IMR-90 (cell line): ENCODE measurements at places on chromosomes 1 and 21. TPM values are rescaled to one million over a fixed set of nuclear protein-coding genes. Genes with fewer than 3 reads are reported as not detected.

NAV1 gene
- polyA plus RNA-seq = 23.1 and 23.6 TPM in 2 replicates

GRCh38 chr1:200415227-200415626 is 5.4 kb upstream of the ZNF281 start:
- no peak for DNase-seq

GRCh38 chr1:69494221-69494620 is 73.5 kb upstream of the LRRC7 start:
- DNase-seq = no peak

DNA sequence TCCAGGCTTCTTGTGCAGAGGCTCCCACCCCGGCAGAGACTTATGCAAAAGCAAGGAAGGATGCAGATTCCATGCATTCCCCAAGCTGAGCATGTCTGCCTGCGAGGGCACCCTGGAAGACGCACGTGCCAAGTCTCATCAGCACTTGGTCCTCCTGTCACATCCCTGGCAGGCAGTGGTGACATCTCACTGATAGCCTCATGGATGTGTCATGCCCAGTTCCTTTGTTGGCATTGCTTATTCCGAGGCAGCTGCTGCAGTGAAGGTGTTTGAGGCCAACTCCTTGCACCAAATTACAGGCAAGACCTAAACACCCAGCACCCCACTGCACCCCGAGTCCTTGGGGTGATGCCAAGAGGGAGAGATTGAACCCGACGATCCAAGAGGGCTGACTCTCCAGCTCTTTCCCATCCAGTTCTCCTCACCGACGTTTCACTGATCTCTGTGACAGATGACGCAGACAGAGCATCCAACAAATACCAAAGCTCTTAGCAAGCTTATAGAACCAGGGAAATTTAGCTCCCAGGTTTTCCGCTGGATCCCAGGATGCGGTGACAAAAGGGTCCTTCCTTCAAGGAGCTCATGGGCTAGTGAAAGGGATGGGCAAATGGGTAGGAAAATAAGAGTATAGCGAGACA is 611.1 kb downstream of the AJAP1 start:
- DNase-seq = no peak

CFAP57 gene
- polyA plus RNA-seq = 0.19 and 0.29 TPM in 2 replicates

GRCh38 chr1:11898831-11899467 is 27.3 kb downstream of the KIAA2013 start:
- DNase-seq = no peak

UMODL1 gene
- polyA plus RNA-seq = 0.02 TPM in 1 of 2 replicates, not detected in the other

SPATA17 gene
- polyA plus RNA-seq = 0.03 and 0.20 TPM in 2 replicates

DNA sequence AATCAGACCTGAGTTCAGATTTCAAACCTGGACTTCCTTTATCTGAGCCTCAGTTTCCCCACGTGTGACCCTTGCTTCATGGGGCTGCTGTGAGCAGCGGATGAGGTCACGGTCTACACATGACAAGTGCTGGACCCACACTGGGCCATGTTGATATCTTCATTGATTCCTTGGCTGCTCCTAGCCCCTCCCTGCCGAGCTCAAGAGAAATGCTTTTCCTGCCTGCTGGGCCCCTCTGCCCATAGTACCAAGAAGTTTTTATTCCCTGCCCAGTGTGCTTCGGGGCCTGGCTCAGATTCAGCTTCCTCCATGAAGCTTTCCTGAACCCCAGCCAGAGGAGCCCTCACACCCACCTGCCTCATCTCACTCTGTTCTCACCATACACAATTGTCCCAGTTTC is 181.6 kb downstream of the PTPRU start:
- no peak for DNase-seq

- DNase-seq = no peak
Measured at GRCh38 chr1:150799089-150799488, 9.0 kb downstream of the CTSK start.

DNA sequence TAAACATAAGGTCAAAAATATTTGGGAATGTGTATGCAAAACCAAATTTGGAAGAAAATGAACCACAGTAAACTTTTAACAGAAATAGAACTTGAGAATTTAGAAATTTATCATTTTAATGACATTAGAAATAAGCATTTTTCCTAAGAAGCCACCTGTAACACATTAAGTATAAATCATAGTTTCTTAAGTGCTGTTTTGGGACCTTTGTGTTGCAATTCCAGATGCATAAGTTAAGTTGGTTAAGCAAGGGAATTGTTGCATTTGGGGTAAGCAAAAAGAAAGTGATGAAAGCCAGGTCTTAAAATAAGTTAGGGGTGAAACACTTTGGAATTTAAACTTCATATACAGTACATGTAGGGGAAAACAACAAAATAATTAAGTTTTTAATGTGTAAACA is 49.8 kb downstream of the CDKN2C start:
- DNase-seq = no peak

DNA sequence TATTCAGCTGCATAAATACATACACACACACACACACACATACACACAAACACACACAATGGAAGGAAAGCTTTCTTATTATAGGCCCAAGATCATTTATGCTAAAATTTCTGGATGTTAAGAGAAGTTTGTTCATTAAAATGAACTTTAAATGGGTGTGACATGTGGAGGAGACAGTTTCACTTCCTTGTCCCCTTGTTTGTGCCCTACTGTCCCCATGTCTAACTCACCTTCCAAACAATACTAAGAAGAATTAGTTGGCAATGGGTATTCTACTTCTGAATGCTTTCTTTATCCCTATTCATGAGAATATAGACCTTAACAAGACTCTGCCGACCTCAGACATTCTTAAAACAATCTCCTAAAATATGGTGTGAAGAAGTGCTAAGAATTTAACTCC is 63.5 kb upstream of the NRIP1 start:
- no peak for DNase-seq

DNA sequence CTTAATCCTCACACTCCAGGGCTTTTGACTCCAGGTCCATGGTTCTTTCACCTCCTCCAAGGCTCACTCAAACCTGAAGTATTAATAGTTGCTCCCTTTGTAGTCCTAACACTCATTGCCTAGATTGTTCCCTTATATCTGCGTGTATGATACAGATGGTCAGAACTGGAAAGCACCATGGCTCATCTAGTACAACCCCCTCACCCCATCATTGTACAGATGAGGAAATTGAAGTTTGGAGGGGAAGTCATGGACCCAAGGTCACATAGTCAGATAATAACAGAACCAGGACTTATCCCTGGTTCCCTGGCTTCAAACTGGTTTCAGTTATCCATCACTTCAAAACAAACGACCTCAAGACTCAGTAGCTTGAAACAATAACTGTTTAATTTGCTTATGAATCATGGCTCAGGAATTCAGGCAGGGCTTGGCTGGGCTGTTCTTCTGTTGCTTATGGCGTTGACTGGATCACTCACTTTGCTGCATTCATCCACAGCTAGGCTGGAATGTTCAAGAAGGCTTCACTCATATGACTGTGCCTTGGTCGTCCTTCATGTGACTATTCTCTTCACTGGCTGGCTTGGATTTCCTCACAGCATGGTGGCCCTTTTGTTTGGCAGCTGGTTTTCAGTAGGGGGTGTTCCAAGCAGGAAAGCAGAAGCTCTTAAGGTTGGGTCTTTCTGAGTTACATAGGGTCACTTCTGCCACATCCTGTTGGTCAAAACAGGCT is 5.0 kb downstream of the NOS1AP start:
- DNase-seq = no peak

DNA sequence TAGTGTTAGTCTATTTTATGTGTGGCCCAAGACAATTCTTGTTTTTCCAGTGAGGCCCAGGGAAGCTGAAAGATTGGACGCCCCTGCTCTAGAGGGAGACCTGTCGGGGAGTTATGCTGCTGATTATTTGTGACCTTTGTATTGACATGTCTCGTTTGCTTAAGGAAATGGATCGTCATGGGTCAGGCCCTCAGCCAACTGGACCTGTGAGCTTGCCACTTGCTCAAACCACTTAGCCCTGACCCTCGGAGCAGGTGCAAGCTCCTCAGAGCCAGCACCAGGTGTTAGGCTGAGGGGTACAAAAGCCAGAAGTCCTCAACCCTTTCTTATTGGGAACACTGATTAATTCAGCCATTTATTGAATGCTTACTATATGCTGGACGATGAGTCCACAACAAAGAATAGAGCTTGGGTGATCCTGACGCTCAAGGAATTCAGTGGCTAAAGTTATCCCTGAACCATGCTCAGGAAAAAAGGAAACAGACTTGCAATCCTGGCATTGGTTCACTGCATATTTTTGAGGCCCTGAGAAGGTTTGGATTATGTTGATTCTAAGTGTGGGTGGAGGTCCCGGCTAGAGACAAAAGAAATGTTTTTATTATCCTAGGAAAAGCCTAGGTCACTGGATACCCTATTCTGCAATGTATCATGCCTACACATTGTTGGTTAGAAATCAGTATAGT is 19.0 kb downstream of the TGFB2 start:
- DNase-seq = peak; percentile 46

AIRE gene
- 0.03 and 0.05 TPM in 2 replicates for polyA plus RNA-seq

DNA sequence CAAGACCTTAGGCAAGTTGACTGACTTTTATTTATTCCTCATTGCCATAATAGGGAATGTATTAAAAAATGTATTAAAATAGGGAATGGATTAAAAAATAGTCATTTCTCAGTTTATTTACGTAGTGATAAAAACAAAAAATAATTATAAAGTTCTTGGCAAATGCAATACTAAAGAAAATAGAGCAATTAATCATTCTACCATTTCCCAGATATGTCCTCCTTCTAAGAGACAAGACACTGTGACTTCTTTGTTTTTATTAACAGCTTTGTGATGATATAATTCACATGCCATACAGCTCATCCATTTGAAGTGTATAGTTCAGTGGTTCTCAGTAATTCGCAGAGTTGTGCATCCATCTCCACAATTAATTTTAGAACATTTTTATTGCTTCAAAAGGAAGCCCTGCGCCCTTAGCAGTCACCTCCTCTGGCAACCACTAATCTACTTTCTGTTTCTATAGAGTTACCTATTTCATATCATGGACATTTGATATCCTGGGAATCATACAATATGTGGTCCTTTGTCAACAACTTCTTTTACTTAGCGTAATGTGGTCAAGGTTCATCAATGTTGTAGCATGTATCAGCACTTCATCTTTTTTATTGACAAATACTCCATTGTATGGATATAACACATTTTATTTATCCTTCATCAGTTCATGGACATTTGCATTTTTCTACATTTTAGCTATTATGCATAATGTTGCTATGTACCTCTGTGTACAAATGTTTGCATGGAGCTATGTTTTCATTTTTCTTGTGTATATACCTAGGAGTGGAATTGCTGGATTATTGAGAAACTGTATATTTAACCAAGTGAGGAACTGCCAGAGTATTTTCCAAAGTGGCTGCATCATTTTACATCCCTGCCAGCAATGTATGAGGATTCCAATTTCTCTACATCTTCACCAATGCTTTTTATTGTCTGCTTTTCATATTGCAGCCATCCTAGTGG is 5.6 kb downstream of the TBX19 start:
- DNase-seq = no peak

DNA sequence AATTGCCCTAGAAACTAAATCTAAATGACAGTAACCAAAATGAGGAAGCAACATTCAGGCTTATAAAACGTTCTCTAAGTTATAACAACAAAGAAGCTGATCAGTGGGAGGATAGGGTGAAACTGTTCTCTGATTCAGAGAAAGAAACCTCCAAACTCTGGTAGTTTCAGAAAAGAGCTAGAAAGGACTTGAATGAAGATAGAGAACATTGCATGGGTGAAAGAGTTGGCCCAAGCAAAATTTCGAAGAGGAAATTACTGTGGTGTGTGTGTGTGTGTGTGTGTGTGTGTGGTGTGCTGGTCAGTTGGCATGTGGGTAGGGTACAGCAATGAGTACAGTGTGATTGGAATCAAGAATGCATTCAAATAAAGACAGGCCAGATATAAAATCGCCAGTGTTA is 16.5 kb upstream of the SPAG17 start:
- no peak for DNase-seq

FCGR2B gene
- polyA plus RNA-seq = not detected in 2 replicates

DNA sequence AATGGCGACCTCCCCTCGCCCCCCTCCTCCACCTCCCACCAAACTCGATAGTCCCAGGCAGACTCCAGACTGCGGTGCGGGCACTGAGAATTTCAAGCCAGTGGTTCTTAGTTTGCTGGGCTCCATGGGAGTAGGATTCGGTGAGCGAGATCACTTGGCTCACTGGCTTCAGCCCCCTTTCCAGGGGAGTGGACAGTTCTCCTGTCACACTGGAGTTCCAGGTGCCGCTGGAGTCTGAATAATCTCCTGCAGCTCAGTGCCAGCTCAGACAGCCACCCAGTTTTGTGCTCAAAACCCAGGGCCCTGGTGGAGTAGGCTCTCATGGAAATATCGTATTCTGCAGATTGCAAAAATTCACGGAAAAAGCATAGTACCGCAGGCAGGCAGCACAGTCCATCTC is 7.6 kb downstream of the OR2M7 start:
- no peak for DNase-seq
